ENCODE measurements at places on chromosomes 2 and 18.

GRCh38 chr2:120546048-120546864, 189.4 kb upstream of the GLI2 start:
- DNase-seq: no peak

GRCh38 chr2:152497481-152498052, 162.6 kb downstream of the FMNL2 start:
- no peak for DNase-seq

GRCh38 chr18:36786686-36787085, 42.1 kb downstream of the TPGS2 start:
- DNase-seq: no peak

DNA sequence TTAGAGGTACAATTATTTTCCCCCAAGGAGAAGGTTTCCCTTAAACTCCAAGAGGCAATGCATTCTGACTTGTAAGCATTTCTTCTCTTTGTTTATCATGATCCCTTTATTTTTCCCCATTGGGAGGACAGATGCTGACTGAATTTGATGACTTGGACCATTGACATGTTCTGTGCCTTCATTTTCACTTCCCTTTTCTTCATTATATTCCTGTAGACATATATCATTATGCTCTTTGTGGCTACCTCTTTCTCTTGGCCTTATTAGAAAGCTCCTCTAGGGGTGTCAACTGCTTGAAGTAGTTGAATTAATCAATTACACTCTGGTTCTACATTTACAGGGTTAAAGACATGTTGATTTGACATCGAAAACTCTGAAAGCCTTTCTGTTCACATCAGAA, 330.0 kb upstream of the DCC start:
- DNase-seq: no peak

GRCh38 chr18:79764131-79764530, 33.6 kb upstream of the KCNG2 start:
- no peak for DNase-seq

DNA sequence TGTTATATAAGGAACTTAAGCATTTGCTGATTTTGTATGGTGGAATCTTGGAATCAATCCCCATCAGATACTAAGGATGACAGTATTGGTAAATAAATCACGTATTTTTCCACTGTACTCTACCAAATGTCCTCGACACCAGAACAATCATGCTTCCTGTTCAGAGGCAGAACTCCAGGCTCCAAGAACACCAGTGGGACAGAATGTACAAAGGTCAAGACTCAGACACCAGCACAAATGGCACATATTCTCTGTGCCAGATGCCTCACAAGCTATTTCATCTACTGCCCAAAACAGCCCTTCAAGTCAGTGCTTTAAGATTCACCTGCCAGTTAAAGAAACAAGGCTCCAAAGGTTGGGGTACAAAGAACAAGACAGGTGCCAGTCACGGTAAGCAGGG, 420.5 kb downstream of the STK39 start:
- DNase-seq: no peak

DNA sequence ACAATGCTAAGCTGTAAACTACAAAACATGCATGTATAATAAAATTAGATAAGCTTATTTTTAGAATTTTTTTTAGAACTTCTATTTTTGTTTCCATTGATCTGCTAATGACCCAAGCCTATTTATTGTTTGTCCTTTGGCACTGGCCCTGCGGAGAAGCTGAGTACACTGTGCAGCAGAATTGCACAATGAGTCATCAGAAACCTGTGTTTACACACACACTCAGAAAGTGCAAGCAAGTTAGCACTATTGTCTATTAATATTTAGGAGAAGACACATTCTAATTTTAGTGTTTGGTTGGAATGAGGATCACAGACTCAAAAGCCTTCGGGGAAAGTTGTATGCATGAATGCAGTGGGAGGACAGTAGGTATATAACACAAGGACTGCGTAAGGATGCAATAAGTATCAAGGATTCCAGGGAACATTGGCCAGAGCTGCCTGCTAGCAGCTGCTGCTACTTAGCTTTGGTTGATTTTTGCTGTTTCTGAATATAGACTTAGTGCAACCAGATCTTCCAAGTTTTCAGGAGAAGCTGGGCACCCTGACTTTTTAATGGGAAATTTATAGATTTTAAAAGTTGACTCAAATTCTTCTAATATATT, 128.2 kb downstream of the KCNH7 start:
- no peak for DNase-seq

All from activated naive CD8-positive, alpha-beta T cell treated with anti-CD3 and anti-CD28 coated beads, Interleukin-2, amount 50 U/mL, for 16 hours (primary cell).